Psoas muscle (tissue), 8 donors: ENCODE measurements at places on chromosomes 6 and 20.

GRCh38 chr6:43311666-43312065, 3.0 kb upstream of the CRIP3 start:
- H3K27ac ChIP-seq = no peak overlapping the region
- peaks cover 10% of the 10 kb centered on the region for H3K4me1 ChIP-seq
- H3K27me3 ChIP-seq = peaks cover 29% of the 10 kb centered on the region

DNA sequence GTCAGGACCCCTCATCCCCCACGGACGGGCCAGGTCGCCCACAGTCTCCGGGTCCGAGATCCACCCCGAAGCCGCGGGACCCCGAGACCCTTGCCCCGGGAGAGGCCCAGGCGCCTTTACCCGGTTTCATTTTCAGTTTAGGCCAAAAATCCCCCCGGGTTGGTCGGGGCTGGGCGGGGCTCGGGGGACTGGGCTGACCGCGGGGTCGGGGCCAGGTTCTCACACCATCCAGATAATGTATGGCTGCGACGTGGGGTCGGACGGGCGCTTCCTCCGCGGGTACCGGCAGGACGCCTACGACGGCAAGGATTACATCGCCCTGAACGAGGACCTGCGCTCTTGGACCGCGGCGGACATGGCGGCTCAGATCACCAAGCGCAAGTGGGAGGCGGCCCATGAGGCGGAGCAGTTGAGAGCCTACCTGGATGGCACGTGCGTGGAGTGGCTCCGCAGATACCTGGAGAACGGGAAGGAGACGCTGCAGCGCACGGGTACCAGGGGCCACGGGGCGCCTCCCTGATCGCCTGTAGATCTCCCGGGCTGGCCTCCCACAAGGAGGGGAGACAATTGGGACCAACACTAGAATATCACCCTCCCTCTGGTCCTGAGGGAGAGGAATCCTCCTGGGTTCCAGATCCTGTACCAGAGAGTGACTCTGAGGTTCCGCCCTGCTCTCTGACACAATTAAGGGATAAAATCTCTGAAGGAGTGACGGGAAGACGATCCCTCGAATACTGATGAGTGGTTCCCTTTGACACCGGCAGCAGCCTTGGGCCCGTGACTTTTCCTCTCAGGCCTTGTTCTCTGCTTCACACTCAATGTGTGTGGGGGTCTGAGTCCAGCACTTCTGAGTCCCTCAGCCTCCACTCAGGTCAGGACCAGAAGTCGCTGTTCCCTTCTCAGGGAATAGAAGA, 978 bp downstream of the HLA-A start:
- H3K4me1 ChIP-seq = no peaks in the 10 kb centered on the region
- H3K4me3 ChIP-seq = peak overlapping the region; percentile 62
- no peak for DNase-seq
- H3K36me3 ChIP-seq = peaks cover 5% of the 10 kb centered on the region

DNA sequence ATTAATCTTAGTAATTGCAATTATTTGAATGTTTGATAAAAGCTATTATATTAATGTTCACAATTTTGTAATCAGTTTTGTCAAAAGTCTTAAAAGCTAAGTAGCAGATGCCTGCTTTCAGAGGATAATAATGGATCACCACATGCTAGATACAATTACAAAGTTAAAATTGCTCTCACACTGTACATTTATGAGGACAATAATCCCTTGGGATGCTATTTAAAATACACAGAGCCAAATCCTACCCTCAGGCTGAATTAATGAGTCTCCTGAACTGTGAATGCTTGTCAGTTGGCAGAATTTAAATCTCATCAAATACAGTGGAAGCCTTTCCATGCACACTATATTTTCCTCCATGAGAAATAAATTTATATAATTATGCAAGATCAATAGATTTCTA, 153.3 kb upstream of the SYNCRIP start:
- H3K36me3 ChIP-seq = no peaks in the 10 kb centered on the region
- no peak overlapping the region for H3K4me3 ChIP-seq
- H3K27me3 ChIP-seq = no peaks in the 10 kb centered on the region
- no peaks in the 10 kb centered on the region for H3K4me1 ChIP-seq
- no peak overlapping the region for H3K27ac ChIP-seq

DNA sequence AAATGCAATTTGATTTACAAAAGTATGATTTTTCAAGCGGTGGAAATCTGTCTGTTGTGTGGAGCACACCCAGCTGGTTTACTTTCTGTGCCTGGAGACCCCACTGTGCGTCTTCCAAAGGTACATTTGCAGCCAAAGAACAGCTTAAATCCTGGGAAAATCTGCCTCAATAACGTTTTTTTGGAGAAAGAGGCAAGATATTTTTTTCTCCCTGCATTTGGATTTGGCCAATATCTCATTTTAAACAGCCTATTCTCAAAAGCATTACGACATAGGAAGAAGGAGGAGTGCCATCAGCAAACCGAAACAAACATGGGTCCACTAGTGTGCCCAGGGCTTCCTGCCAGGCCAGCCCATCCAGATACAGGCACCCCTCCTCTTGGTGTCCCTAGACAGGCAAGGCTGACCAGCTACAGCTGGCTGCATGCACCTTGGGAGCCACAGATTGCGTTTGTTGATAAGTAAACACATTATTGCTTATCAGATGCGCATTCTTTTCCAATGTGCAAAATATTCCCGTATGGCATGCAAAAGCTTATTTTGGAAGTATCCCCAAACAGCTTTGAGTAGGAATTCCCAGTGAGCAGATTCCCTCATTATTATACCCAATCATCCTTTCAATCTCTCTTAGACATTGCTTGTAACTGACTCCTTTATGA, 184.5 kb upstream of the MARCKS start:
- H3K4me3 ChIP-seq = peak overlapping the region; percentile 52
- H3K27me3 ChIP-seq = no peaks in the 10 kb centered on the region
- DNase-seq = peak; percentile 56
- H3K36me3 ChIP-seq = no peaks in the 10 kb centered on the region
- H3K4me1 ChIP-seq = peaks cover 29% of the 10 kb centered on the region
- no peak overlapping the region for H3K27ac ChIP-seq

- H3K27ac ChIP-seq = no peak overlapping the region
- no peaks in the 10 kb centered on the region for H3K4me1 ChIP-seq
- no peak for DNase-seq
- H3K36me3 ChIP-seq = no peaks in the 10 kb centered on the region
- H3K27me3 ChIP-seq = no peaks in the 10 kb centered on the region
Observed at GRCh38 chr6:140597181-140597580, 1222.7 kb upstream of the CITED2 start.

- H3K4me1 ChIP-seq = no peaks in the 10 kb centered on the region
- DNase-seq = no peak
- H3K27me3 ChIP-seq = peaks cover 4% of the 10 kb centered on the region
- H3K4me3 ChIP-seq = no peak overlapping the region
- no peak overlapping the region for H3K27ac ChIP-seq
Observed at GRCh38 chr6:6277413-6277812, 43.0 kb downstream of the F13A1 start.

DNA sequence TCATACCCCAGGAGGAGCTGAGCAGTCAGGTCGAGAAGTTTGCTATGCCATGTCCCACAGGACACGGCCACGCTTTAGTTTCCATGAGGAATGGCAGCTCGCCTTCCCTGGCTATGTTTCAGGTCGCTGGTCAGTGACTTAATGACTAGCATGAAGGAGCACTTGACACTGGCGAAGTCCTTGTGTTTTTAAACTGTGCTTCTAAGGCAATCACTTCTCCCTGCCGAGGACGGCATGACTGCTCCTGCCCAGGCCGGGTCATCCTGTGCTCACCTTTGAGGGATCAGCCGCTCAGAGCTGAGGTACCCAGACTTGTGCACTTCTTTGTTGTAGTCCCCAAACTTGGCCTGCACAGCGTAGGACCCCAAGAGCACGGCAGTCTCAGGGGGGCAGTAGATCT, 34.1 kb downstream of the EZR start:
- H3K4me1 ChIP-seq = no peaks in the 10 kb centered on the region
- H3K36me3 ChIP-seq = no peaks in the 10 kb centered on the region
- H3K4me3 ChIP-seq = no peak overlapping the region
- no peak for DNase-seq
- no peak overlapping the region for H3K27ac ChIP-seq
- no peaks in the 10 kb centered on the region for H3K27me3 ChIP-seq
